ENCODE measurements at places on chromosomes 1 and 21.

GRCh38 chr1:14980621-14981218 is 172.8 kb upstream of the TMEM51 start:
- DNase-seq: no peak

DNA sequence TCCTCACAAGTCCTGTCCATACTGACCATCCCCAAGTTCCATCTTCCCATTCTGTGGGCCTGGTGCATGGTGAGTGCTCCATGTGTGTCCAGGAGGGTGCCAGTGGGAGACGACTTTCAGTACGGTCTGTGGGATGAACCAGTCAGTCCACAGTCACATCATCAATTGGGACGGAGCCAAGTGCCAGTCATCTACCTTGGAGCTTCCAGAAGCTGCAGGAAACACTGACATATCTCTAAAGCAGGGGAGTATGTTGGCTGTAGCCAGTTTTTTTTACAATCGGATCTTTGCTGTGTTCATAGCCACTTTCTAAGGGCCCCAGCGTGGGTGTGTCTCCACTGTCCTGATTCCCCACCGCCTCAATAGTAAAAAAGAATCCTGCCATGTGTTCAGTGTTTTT is 13.6 kb upstream of the TRIM17 start:
- no peak for DNase-seq

GRCh38 chr1:97379387-97380075 is 541.3 kb downstream of the DPYD start:
- DNase-seq: peak; percentile 61

GRCh38 chr1:185603158-185603557 is 131.0 kb upstream of the HMCN1 start:
- no peak for DNase-seq

DNA sequence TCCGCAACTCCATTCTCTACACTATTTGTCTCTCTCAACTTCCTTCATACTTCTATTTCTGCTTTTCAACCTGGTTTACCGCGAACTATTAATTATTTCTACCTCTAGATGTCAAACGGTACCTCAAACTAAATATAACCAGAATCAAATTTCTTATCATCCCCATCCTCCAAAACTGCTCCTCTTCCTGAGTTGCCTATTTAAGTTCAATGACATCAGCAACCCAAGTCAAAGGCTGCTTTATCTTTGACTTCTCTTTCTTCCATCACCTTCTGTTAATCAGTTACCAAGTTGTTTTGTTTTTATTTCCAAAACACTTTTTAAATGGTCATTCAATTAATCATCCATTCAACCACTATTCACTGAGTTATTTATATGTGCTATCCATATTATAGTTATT is 171.9 kb downstream of the COL24A1 start:
- DNase-seq: no peak

GRCh38 chr1:232481091-232481490 is 148.8 kb downstream of the SIPA1L2 start:
- DNase-seq: no peak

GRCh38 chr1:152388889-152389288 is 25.2 kb downstream of the CRNN start:
- DNase-seq: no peak

DNA sequence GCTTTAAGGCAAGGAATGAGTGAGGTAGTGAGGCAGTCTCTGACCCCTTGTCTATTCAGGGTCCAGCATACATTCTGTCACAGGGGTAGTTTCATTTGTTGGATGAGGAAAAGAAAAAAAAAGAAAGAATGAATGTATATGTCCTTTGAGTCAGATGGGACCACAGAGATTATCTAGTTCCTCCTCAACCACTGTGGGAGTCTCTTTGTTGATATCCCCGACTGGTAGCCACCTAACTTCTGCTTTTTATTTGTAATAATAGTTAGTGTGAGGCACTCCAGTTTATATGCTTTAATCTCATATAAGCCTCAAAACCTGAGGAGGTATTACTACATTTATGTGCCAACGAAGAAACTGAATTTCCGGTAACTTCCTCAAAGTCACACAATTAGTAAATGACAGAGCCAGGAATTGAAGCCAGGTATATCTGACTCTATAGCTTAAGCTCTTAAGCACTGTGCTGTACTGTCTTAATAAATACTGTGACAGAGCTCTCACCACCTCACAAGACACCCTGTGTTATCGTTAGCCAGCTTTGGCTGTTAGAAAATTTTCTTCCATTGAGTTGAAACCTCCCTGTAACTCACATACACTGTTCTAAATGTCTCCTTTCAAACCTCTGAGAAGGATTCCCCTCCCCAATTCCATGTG is 82.2 kb downstream of the MDM4 start:
- DNase-seq: no peak

GRCh38 chr1:23178950-23179349 is 10.3 kb upstream of the LUZP1 start:
- no peak for DNase-seq

GRCh38 chr1:16615253-16616252 is 2.2 kb upstream of the NBPF1 start:
- no peak for DNase-seq

DNA sequence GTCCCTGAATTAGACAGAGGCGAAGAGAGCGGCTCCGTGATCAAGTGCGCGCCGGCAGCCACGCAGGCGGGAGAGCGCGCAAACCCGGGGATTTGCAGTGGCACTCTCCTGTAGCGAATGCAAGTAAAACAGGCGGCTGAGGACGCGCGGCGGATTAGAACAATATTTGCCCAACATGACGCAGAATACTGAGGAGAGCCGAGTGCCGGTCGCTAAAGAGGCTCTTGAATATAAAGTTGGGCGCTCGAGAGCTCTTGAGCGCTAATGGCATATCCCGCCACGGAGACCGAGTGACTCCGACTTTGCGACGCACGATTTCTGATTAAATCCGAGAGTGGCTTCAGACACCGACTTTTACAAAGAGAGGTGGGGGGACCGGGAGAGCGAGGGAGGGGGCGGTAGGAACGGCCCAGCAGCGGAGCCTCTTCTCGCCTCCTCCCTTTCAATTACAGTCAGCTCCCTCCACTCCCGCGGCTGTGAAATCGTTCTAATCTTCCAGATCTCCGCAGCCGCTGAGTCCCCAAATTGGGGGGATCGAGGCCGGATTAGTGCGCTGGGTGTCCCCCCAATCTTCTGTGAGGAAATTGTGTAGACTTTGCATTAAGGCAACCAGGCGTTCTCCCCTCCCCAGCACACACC is 2.3 kb downstream of the PAX7 start:
- DNase-seq: no peak

DNA sequence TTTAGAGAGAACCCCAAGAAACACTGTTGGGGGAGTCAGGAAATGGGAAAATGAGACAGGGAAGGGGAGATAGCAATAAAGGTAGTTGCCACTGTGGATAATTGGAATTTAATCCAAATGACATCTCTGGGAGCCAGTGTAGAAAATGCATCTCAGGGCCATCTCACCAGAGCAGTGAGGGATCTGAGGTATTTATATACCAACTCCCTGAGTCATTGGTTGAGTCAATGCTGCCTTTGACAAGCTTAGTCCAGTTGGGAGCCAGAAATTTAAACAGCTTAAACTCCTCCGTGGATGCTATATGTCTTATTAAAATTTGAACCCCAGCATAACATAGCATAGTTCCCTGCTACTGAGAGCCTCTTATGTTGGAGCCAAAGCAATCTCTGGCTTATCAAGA is 140.3 kb downstream of the SLC30A10 start:
- DNase-seq: peak; percentile 30

DNA sequence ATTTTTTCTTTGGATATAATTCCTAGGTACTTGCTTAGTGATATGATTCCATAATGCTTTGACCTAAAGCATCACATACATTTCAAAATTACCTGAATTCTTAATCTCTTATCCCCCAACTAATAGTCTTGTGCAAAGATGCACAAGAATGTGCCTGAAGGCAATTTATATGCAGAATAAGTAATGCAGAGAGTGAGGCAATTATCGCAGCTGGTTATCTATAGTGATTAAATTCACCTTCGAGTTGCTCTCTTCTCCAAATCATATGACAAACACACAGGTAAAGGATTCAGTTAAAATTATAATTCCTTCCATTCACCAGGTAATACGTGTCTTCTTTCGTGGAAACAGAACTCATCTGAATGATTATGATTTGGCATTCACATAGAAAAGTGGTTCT is 717.3 kb downstream of the MRPL39 start:
- DNase-seq: no peak

GRCh38 chr1:53145051-53145600 is 2.7 kb upstream of the SLC1A7 start:
- DNase-seq: no peak

GRCh38 chr1:32749332-32749731 is 46.8 kb upstream of the SYNC start:
- DNase-seq: no peak

GRCh38 chr1:56626546-56626945 is 18.6 kb upstream of the PRKAA2 start:
- DNase-seq: no peak

GRCh38 chr1:151369621-151370048 is 2.9 kb downstream of the SELENBP1 start:
- DNase-seq: no peak

- no peak for DNase-seq
These were observed 36.2 kb downstream of the PTP4A2 start for GRCh38 chr1:31901838-31902509.

- no peak for DNase-seq
These were observed 78.1 kb upstream of the ZNF644 start for GRCh38 chr1:91099746-91100621.

DNA sequence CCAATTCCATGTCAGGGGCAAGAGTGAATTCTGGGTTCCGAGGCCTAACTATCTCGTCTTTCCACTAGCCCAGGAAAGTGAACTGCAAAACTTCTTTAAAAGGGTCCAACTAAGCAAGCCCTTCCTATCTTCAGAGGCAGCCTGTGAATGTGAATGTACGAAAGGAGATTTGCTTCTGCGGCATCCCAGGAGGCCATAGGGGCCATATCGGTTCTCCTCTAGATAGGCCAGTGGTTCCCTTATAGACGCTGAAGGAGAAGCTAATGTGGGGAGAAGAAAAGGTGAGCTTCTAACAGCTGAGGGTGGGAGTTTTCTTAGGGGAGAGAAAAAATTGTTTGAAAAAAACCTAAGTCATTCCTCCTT is 128.0 kb upstream of the C1orf174 start:
- no peak for DNase-seq

DNA sequence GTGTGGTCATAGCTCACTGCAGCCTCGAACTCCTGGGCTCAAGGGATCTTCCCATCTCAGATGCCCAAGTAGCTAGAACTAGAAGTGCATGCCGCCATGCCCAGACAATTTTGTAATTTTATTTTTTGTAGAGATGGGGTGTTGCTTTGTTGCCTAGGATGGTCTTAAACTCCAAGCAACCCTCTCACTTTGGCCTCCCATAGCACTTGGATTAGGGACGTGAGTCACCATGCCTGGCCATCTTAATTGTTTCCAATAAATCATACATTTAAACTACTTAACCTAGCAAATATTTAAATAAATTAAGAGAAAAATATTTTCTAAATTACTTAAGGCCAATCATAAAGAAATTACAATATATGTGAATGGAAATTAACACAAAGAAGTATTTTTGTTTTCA is 35.1 kb upstream of the ADGRL4 start:
- DNase-seq: no peak

DNA sequence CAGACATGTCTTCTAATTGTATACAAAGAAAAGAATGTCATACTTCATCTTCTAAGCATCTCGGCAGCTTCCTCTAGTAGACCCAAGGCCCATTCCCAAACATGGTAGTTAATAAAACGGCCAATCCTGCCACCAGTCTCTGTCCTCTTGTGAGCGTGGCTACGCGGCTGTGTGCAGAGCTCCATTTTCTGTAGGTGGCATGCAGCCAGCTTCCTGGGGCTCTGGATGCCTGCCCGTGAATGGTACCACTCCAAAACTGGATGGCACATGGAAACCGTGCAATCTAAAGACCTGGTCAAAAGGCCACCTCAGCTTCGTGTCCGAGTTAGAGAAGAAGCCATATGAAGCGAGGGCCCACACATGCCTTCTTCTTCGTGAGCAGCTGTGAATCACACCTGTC is 110.7 kb downstream of the SIPA1L2 start:
- DNase-seq: no peak

DNA sequence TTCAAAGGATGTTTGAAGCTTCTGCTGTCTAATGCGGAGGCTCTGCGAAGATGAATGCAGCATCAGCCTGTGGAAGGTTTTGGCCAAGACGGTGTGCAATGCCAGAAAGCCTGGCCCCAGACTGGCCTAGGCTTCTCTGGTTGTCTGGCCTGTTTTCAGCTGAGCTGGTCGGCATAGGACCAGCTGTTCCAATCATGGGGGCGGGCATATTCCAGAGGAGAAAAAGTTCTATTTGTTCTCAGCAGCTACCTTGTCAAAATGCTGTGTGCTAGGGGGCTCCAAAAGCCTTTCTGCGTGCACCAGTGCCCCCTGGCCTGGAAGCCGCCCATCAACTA is 57.6 kb downstream of the TGFB2 start:
- DNase-seq: no peak

DNA sequence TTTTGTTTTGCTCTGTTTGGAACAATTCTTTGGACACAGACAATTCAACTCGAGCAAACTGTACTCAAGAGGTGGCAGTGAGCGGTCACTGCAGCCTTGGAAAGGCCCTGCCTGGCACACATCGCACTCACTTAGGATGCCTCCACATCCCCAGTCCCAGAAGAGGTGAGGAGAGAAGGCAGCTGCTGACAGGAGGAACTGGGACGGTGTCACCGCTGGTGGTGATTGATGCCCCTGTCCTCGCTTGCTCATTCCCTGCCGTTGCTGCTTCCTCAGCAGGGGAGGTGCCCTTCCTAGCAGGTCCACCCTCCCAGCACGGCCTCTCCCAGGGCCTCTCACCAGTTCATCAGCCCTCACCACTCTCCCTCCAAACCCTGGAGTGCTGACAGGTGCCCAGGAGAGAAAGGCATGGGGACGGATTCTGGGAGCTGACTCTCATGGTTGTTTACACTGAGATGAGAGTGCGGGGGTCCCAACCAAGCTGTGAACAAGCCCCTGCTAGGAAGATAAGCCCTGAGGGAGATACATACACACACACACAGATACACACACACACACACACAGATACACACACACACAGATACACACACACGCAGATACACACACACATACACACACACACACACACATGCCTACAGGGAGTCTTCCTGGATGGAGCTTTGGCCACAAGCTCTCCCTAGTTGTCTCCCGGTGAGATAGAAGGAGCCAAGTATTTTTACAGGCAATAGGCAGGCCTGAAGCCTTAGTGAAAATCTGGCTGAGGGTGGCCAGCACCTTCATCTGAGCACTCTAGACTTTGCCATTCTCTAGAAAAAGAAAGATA is 101.1 kb downstream of the CDC7 start:
- DNase-seq: no peak

- DNase-seq: no peak
These were observed 21.1 kb downstream of the SMAP2 start for GRCh38 chr1:40394491-40395172.

GRCh38 chr1:178168536-178168935 is 74.6 kb downstream of the RASAL2 start:
- no peak for DNase-seq
